ENCODE measurements at places on chromosomes 12 and 14.

DNA sequence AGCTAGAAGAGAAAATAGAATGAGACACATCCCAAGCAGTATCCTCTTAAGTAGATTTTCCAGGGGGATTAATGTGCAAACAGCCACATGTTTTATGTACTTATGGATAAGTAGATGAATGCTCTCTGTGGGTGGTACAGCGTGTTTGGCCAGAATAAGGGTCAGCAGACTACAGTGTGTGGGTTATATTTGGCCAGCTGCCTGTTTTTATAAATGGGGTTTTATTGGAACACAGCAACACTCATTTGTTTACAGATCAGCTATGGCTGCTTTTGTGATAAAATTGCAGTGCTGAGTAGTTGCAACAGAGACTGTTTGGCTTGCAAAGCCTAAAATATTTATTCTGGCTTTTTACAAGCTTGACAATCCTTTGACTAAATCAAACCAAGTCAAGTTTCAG is 780.2 kb upstream of the SEL1L start:
- no peak for DNase-seq

GRCh38 chr12:130686511-130686991 is 29.5 kb downstream of the RIMBP2 start:
- DNase-seq = no peak

DNA sequence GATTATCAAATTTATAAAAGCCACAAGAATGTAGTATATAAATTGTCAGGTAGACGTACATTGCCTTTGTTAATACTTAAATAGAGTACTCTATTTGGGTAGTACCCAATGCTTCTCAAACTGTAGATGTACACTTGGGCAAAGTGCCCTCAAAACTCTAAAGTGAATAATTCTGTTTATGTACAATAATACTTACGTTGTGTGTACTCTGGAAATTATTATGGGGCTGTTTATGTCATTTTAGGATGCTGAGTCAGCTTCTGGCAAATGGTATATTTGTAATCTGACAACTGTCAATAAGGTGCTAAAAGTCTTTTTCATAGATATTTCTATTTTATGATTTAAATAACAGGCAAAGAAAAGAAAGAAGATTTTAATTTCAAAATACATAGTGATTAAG is 102.4 kb downstream of the CCDC91 start:
- no peak for DNase-seq

GRCh38 chr12:92063641-92064040 is 82.0 kb downstream of the BTG1 start:
- no peak for DNase-seq

GRCh38 chr12:81727391-81727790 is 31.8 kb downstream of the PPFIA2 start:
- no peak for DNase-seq

DNA sequence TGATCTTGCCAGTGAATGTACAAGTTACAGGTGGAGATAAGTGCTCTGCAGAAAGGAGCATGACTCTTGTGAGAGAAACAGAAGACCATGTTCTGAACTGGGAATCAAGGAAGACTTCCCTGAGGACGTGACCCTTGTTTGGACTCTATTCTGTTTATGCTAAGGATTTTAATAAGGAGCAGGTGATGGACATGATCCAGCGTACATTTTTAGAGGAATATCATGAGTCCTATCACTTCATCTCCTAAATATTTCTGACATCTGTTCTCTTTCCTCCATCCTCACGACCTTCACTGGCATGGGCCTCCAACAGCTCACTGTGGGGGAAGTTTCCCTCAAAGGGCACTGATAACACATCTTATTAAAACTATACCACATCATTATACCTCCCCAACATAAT is 7.9 kb upstream of the SLC38A1 start:
- DNase-seq = no peak

GRCh38 chr12:83141460-83141994 is 454.8 kb downstream of the TMTC2 start:
- no peak for DNase-seq

DNA sequence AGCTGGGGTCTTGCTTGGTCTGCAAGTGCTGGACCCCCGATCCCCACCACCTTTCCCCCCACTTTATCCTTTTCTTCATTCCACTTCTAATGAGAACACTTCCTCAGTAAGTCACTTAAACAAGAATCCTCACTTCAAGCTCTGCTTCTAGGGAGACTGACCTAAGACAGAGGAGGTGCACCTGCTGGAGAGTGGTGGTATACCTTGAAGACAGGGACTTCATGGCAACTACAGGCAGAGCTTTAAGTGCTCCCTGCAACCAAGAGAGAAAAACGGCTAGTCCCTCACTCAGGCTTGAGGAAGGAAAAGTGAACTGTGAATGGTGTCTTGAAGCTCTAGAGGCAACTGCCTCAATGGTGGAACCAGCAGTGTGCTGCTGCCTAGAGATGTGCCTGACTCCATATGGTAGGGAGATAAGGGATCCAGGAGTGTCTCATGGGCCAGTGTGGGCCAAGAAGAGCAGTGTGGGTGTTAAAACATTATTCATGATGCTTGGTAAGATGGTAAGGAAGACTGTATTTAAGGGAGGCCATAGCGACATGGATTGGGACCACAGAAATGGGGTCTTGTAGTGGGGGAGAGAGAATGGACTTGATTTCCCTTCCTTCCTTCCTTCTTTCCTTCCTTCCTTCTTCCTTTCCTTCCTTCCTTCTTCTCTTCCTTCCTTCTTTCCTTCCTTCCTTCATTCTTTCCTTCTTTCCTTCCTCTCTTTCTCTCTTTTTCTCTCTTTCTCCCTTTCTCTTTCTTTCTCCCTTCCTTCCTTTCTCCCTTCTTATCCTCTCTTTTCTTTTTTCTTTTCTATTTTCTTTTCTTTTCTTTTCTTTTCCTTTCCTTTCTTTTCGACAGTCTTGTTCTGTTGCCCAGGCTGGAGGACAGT is 96.2 kb upstream of the NAP1L1 start:
- DNase-seq = no peak

DNA sequence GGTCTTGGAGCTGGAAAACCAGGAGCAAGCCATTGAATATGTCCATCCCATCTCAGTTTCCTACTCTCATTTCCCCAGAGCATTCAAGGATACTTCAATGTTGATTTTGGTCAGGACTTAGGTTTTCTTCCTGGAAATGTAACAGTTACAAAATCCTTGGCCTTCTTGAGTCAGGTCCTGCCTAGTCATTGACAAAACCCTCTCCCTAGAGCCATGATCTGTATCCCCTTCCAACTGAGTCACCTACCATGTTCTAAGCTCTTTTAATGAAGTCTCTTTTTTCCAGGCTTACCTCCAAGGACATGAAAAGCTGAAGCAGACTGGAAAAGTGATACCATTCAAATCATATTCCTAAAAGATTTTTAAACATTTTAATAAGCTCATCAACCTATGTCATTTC is 549.2 kb downstream of the GALC start:
- DNase-seq = no peak

- DNase-seq = no peak
These were observed 45.6 kb downstream of the SCAF11 start for GRCh38 chr12:45944771-45945170.

DNA sequence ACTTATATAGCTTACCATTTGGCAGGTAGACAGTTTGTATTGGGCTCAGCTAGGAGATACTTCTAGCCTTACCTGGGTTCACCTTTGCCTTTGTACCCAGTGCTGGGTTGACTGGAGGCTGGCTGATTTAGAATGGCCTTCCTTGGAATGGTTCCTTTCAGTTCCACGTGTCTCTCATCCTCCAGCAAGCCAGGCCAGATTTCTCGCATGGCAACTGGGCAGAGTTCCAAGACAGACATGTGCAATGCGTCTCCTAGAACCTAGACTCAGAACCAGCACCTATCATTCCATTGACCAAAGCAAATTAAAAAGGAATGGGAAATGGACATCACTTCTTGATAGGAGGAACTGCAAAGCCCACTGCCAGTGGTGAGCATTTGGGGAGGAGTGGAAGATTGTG is 79.1 kb upstream of the BDKRB2 start:
- no peak for DNase-seq

DNA sequence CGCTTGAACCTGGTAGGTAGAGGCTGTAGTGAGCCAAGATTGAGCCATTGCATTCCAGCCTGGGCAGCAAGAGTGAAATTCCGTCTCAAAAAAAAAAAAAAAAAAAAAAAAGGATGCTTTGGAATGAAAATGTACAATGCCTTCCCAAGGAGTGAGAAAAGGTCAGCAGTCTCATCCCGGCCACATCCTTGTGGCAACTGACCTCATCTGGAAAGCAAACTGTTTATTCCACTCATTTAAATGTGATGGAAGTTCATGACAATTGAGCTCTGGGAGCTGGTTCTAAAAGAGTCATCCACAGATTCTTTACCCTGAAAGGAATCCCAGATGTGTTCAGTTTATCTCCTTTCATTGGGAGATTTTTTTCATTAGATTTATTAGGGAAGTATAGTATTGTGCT is 19.4 kb upstream of the LIMA1 start:
- DNase-seq = no peak

- no peak for DNase-seq
These were observed at the start of gene PLEKHG7 for GRCh38 chr12:92702754-92703679. Gene PLEKHG7, plus strand, starts transcription at chr12:92702989. Its CDS starts 3,643 bp downstream, at chr12:92706632.

DNA sequence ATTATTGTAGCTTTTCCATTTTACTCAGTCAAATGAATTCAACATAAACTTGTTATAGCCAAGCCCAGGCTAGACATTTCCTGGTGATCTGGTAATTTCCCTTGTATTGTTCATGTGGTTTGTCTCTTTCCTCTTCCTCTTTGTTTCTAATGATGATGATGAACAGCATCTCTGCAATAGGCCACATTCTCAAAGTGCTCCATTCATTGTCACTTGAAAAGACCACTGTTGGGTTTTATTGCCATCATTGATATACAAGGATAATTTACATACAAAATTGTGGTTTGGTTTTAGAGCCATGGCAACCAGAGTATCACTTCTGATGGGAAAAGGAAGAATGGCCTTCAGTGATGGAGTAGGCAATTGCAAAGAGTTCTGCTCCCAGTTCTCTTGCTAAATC is 379.3 kb downstream of the RGS6 start:
- no peak for DNase-seq

- DNase-seq = no peak
These were observed 439.6 kb upstream of the LRFN5 start for GRCh38 chr14:41167040-41167439.

DNA sequence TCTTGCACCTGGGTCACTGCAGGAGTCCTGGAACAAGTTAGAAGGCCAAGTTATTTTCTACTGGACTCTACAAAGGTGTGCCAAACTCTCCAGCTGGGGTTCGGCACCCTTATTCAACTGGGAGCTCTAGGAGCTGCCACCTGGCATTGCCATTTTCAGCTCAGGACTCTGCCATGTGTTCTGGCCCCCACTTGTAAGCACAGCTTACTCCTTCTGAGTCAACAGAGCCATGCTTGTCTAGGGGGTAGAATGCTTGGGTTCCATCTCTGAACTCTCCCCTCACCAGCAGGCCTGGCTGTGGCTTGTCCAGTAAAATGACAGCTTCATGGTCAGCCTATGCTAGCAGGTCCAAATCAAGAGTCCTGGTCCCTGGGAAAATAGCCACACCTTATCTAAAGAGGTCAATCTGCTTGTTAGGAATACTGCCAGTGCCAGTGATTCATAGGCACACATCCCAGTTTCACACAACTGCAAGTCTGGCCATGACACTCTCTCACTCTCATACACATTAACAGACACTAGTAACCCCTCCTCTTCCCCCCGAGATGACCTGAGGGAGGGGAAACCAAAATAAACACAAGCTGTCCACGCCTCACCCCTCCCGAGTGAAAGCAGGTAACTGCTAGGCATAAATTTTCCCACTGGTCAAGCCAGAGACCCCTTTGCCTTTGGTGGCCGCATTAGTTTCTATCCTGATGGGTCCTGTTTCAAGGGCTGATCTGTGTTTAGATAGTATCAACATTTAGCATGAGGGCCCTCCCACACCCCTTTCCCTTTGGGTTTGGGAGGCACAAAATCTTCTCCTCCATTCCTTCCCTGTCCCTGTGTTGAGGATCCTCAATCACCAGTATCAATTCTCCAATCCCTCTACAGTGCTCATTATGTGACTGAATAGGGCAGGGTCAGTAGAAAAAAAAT is 182.3 kb upstream of the GZMB start:
- no peak for DNase-seq
